ENCODE measurements at places on chromosomes 16 and 17.

GRCh38 chr17:59746849-59747445 is 39.5 kb downstream of the VMP1 start:
- peak; percentile 70 for DNase-seq

DNA sequence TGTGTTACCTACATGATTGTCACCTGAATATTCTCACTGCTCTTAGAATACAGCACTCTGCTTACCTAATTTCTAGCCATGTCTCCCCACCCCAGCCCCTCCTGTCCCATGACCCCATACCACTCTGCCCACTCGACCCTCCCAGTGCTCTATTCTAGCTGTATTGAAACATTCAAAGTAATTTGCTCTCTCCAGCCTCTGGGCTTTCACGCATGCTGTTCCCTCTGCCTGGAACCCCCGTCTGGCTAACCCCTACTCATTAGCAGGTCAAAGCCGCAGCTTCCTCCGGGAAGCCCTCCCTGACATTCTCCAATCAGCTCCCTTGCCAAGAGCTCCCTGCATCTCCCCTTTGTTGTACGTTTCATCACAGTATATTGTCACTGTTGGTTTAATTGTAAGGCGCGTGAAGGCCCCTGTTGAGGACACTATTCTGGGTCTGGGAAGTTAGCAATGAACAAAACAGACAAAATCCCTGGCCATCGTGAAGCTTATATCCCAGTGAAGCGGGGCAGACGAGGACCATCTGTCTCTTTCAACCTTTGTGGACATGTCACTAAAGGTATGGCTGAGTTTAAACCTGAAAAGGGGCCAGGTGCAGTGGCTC is 72.3 kb upstream of the LHX1 start:
- no peak for DNase-seq

- no peak for DNase-seq
These were observed 23.4 kb downstream of the NUP85 start for GRCh38 chr17:75228847-75229246.

GRCh38 chr16:2820836-2821486 is 3.9 kb downstream of the PRSS21 start:
- DNase-seq, result no peak

GRCh38 chr17:77363821-77364361 is 223.1 kb downstream of the SEC14L1 start:
- no peak for DNase-seq

GRCh38 chr17:6712854-6713129 is 377 bp downstream of the SLC13A5 start:
- no peak for DNase-seq

GRCh38 chr17:31882571-31882970 is 18.9 kb downstream of the UTP6 start:
- no peak for DNase-seq

GRCh38 chr16:11105038-11105903 is 150.7 kb downstream of the SOCS1 start:
- no peak for DNase-seq

- peak; percentile 95 for DNase-seq
These were observed 31.0 kb downstream of the CFDP1 start for GRCh38 chr16:75402159-75402820.

DNA sequence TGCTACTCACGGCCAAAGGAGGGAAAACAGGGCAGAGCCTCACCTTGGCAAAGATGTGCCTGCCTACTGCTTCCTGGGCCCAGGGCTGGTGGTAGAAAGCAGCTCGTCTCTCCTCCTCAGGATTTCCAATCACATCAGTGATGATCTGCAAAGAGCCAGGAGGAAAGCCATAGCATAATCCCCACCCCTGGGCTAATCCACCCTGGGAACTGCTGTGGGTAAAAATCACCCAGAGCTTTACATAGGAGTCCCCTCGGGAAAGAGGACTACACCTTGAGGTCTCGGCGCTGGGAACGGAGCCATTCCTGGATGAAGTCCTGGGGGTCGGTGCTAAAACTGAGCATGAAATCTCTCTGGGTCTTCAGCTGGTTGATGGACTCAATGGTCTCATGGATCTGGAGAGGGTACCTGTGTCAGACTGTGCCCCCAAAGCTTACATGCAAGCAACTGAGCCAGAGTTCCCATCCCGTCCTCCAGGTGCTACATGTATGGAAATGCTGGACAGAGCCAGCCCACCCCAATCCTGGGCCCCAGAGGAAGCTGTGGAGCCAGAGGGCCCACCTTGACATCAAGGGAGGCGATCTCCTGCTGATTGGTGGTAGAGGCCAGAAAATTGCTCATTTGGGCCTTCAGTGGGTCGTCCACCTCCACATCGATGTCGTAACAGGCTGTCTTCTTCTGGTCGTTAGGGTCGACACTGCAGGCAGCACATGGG is 5.7 kb upstream of the FTSJ3 start:
- DNase-seq, result no peak

DNA sequence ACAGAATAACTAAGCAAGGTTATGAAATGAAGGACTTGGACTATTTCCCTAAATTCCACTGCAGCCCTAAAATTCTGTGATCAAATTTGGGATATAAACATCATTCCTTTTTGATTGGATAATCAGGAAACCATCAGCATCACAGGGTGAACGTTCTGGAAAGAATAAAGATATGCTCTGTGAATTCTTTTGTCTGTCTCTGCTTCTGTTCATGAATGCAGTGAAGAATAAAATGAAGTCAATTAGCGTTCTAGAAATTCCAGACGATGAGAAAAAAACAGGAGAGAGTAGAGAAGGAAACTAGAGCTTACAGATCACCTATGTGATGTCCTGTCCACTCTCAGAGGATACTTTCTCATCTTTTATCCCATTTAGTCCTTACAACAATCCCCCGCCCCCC is 295.1 kb upstream of the SOX9 start:
- no peak for DNase-seq

DNA sequence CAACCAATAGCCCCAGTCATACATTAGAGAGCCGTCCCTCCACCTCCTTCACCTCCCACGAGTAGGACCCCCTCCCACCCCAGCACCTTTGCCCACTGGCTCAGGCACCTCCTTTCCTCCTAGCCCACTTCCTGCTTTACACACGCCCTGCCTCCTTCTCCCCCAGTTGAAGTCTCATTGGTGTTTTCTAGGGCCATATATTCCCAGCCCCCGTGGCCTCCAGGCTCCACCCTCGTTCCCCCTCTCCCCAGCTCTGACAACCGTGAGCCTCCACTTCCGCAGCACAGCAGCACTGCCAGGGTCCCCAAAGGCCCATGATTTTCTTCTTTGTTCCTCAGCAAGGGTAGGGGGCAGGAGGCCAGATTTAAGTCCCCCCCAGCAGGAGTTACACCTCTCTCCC is 340.3 kb upstream of the TNRC6C start:
- DNase-seq, result no peak

GRCh38 chr16:84368308-84368996 is at the start of gene ATP2C2:
TSS of gene ATP2C2 (plus strand) at chr16:84368538. CDS start at chr16:84368616, 78 bp downstream.
- no peak for DNase-seq

- DNase-seq, result peak; percentile 17
These were observed 66.3 kb upstream of the ADAMTS18 start for GRCh38 chr16:77500934-77501664.

GRCh38 chr16:54847207-54847606 is 83.5 kb upstream of the IRX5 start:
- no peak for DNase-seq

- no peak for DNase-seq
These were observed 1.5 kb upstream of the ADAM11 start for GRCh38 chr17:44757045-44757917.

GRCh38 chr17:55436224-55437158 is 14.9 kb upstream of the MMD start:
- no peak for DNase-seq

- DNase-seq, result no peak
These were observed 105.1 kb upstream of the TOX3 start for GRCh38 chr16:52652033-52652432.

GRCh38 chr17:42354956-42355843 is 33.0 kb downstream of the STAT3 start:
- DNase-seq, result no peak

DNA sequence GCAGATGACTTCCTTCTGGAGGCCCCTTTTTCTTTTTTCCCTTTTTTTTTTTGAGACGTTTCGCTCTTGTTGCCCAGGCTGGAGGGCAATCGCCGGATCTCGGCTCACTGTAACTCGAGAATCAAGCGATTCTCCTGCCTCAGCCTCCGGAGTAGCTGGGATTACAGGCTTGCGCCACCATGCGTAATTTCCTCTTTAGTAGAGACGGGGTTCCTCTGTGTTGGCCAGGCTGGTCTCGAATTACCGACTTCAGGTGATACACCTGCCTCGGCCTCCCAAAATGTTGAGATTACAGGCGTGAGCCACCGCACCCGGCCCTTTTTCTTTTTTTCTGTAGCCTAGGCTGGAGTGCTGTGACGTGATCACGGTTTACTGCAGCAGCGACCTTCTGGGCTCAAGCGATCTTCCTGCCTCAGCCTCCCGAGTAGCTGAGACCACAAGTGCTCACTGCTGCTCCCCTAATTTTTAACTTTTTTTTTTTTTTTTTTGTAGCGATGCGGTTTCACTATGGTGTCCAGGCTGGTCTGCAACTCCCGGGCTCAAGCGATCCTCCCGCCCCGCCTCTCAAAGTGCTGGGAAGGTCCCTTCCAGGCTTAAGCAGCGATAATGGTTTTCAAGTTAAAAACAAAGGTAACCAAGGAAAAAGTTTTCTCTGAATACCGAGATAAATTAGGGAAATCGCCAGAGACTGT is 956 bp upstream of the IST1 start:
- no peak for DNase-seq

DNA sequence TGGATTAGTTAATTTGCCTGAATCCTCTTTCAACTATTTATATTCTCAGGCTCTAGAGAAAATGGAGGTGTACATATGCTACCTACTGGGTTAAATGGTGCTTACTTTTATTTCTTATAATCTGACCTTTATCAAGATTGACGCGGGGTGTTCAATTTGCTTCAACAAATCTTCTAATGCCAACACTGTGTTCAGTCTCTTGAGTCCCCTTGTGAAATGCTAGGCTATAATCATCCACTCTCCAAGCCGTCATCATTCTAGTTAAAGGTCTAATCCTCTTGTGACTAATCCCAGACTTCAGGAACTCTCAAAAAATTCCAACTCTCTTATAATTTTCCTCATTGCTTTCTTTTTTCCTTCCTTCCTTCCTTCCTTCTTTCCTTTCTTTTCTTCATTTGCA is 1396.2 kb downstream of the CDH8 start:
- DNase-seq, result no peak

GRCh38 chr17:1563786-1564613 is 1.4 kb upstream of the PITPNA start:
- no peak for DNase-seq

GRCh38 chr17:12122075-12122474 is 101.4 kb downstream of the MAP2K4 start:
- no peak for DNase-seq

DNA sequence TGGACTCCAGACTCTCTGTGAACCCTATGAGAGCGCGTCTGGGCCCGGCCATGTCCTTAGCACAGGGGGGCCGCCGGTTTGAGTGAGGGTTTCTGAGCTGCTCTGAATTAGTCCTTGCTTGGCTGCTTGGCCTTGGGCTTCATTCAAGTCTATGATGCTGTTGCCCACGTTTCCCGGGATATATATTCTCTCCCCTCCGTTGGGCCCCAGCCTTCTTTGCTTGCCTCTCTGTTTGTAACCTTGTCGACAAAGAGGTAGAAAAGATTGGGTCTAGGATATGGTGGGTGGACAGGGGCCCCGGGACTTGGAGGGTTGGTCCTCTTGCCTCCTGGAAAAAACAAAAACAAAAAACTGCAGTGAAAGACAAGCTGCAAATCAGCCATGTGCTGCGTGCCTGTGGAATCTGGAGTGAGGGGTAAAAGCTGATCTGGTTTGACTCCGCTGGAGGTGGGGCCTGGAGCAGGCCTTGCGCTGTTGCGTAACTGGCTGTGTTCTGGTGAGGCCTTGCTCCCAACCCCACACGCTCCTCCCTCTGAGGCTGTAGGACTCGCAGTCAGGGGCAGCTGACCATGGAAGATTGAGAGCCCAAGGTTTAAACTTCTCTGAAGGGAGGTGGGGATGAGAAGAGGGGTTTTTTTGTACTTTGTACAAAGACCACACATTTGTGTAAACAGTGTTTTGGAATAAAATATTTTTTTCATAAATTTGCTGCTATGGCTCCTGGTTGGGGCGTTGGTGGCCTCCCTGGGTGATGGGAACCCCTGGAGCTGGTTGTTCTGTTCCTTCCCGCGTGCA is 23.1 kb downstream of the STAT5A start:
- no peak for DNase-seq

GRCh38 chr17:79796444-79796762 is 474 bp downstream of the CBX8 start:
- DNase-seq, result no peak

- DNase-seq, result no peak
These were observed 2.1 kb downstream of the MT1X start for GRCh38 chr16:56684256-56684925.

GRCh38 chr17:17506181-17506741 is 10.1 kb upstream of the RASD1 start:
- DNase-seq, result no peak

GRCh38 chr16:89013692-89014402 is 36.8 kb upstream of the CBFA2T3 start:
- DNase-seq, result no peak

DNA sequence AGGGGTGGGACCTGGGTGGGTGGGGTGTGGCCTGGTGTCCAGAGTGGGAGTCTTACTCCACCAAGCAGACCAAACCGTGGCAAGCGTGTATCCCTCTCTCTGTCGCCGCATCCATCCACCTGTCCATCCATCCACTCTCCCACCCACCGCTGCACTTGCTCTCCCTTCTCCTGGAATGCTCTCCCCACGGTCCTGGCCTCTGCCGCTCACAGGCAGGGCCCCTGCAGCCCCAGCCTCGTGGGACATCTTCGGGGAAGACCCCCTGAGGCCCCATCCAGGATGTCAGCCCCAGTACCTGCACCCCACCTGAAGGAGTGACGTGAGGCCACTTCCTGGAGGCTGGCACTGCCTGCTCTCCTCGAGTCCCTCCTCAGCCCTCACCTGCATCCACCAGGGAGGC is 189.5 kb upstream of the GSE1 start:
- no peak for DNase-seq

- no peak for DNase-seq
These were observed 939.9 kb upstream of the SOX9 start for GRCh38 chr17:71180801-71181385.

DNA sequence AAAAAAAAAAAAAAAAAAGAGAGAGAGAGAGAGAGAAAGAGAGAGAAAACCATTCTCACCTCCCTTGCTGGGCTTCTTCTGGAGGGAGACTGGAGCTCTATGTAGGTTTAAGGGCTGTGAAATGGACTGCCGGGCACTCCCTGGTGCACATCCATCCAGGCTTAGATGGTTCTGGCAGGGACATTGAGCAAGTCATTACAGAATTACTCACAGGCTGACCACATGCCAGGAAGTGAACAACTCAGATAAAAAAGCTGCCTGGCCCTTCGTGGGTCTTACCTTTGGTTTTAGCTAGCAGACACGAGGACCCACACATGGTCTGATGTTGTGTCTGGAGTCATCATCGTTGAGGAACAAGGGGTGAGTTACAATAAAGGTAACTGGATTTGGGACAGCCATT is 847.4 kb upstream of the EEF2KMT start:
- DNase-seq, result no peak

DNA sequence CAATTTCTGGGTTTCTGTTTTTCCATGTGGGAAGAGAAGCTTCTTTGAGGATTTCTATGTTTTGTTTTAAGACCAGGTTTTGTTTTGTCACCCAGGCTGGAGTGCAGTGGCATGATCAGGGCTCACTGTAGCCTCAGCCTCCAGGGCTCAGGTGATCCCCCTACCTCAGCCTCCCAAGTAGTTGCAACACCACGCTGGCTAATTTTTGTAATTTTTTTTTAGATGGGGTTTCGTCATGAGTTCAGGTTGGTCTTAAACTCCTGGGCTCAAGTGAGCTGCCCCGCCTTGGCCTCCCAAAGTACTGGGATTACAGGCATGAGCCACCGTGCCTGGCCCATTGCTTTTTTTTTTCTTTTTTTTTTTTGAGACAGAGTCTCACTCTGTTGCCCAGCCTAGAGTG is 25.5 kb upstream of the TAOK1 start:
- no peak for DNase-seq

Measured in dermis microvascular lymphatic vessel endothelial cell (primary cell).